ENCODE measurements at places on chromosomes 1 and 21. TPM values are rescaled to one million over a fixed set of nuclear protein-coding genes. Genes with fewer than 3 reads are reported as not detected.

GRCh38 chr1:40806731-40807695, 23.4 kb downstream of the KCNQ4 start:
- DNase-seq = no peak

DNA sequence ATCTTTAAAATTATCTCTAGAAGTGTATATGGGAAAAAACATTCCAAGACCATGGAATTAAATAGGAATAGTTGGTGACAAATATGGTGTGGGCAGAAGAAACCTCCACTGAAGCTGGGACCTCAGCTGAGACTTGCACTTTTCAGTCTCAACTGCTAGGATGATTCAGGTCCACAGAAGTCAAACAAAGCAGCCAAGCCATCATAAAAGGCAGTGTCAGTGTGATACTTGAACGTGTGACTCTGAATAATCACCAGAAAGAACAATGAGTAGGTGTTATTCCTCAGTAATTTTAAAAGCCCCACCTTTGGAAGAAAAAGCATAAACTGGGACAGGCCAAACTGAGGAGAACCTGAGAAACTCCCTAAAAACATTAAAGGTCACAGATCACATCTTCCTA, 90.7 kb downstream of the ZNF281 start:
- DNase-seq = no peak

DNA sequence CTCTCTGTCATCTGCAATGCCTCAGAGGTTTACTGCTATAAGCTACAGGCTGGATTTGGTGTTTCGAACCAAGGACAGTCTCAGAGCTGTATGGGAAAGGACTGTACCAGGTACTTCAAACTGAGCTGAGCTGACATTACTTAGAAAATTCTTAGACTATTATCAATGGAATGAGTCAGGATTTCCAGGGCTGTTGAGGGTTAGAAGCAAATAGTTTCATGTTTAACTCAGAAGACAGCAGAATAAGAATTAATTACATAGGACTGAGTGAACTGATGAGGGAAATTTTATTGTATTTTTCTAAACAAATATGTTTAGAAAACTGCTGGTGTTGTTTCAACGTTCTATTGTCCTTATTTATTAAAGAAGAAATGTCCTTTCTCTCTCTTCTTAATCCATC, 74.3 kb upstream of the CAPZB start:
- DNase-seq = no peak

GRCh38 chr1:88060750-88061491, 623.2 kb upstream of the PKN2 start:
- no peak for DNase-seq

DNA sequence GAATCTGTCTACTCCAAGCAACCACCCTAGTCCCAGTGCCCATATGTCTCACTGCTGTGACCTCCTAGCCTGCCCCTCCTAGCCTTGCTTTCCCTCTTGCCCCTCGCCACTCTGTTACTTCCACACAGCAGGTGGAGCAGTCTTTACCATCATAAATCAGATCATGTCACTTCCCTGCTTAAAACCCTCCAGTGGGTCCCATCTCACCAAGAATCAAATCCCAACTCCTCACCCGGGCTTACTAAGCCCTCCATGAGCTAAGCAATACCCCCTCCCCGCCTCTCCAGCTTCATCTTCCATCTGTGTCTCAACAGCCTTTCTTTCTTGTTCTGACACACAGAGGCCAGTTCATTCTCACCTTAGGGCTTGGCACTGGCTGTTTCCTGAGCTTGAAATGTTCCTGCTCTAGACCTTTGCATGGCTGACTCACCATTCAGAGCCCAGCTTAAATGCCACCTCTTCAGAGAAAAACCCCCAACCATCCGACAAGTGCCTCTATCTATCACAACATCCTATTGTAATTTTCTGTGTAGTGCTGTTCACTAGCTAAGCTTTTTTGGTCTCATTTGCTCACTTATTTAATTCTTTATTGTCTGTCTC, 22.3 kb downstream of the KNCN start:
- DNase-seq = no peak

- DNase-seq = no peak
Observed at GRCh38 chr1:217718873-217719272, 87.7 kb downstream of the SPATA17 start.

DNA sequence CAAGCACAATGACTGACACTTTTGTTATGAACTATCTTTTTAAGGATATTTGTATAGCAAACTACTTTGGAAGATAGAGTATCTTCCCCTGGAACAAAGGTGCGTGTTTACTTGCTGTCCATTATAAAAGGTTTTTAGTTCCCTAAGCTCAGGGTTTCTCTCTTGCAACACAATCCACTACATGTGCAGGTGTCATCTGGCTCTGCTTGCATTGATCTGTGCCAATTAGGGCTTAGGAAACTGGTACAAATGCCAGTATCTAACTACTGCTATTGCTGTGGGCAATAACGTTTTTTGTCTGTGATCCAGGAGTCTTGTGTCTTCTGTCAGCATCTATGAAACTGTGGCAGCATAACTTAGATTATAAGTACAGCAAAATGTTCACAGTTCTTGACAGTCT, 68.3 kb upstream of the ABCD3 start:
- DNase-seq = no peak

- DNase-seq = no peak
Observed at GRCh38 chr1:5570931-5571330, 421.3 kb downstream of the NPHP4 start.

GRCh38 chr1:16612332-16613172, 812 bp downstream of the NBPF1 start:
- peak; percentile 90 for DNase-seq

- no peak for DNase-seq
Observed at GRCh38 chr1:53554592-53555305, 95.5 kb downstream of the DMRTB1 start.

DNA sequence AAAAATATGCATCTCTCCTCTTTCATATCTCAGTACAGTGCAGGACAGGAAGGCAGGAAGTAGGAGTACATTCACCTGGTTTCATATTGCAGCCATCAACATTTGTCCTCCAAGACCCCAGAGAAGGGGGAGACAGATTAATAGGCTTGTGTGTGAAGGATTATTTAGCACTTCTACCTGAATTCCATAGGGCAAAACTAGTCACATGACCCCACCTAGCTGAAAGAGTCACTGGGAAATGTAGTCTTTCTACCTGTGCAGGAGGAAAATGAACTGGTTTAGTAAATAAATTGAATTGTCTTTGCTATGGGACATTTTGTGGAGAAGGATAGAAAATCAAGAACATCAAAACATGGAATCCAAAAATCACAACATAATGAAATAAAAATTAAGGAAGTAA, 13.9 kb upstream of the TRIM33 start:
- no peak for DNase-seq

DNA sequence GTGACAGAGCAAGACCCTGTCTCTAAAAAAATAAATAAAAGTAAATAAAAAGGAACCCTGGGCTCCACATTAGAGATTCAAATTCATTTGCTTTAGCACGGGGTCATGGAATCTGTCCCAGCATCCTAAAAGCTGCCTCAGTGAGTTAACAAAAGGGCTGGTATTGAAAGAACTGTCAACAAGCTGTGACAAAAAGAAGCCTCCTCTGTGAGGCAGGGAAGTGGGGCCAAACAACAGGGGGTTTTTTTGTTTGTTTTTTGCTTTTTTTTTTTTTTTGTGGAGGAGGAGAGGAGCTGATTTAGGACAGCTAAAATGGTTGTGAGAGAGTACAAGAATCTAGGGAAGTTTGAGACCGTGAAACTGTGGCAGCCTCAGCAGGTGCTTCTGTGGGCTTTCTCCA, 115.7 kb downstream of the LIPI start:
- no peak for DNase-seq

DNA sequence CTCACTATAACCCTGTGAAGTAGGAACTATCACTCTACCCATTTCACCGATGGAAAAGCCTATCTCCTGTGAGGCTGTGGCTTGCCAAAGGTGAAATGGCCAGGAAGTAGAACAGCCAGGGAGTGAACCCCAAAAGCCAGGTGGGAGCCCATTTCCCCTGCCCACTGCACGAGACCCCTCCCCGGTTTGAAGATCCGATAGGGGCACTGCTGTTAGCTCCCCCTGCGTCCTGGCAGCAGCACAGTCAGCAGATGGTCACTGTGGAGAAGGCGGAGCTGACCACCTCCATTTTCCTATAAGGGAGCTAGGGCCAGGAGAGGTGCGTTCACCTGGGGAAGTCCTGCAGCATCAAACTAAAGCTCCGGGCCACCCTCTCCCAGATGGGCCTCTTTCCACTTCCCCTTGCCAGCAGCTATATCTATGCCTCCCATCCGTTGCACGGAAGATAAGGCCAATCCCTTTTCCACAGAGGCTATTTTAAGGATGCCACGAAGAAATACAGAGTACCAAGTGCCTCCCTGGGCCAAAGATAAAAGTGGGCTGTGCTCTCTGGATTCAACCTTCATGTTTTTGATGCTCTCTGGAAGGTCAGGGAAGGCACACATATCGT, 7.8 kb downstream of the ERG start:
- DNase-seq = no peak

GRCh38 chr21:39118604-39119215, 64.5 kb downstream of the PSMG1 start:
- DNase-seq = no peak

GRCh38 chr1:32376199-32376598, 13.9 kb downstream of the TSSK3 start:
- DNase-seq = no peak

DNA sequence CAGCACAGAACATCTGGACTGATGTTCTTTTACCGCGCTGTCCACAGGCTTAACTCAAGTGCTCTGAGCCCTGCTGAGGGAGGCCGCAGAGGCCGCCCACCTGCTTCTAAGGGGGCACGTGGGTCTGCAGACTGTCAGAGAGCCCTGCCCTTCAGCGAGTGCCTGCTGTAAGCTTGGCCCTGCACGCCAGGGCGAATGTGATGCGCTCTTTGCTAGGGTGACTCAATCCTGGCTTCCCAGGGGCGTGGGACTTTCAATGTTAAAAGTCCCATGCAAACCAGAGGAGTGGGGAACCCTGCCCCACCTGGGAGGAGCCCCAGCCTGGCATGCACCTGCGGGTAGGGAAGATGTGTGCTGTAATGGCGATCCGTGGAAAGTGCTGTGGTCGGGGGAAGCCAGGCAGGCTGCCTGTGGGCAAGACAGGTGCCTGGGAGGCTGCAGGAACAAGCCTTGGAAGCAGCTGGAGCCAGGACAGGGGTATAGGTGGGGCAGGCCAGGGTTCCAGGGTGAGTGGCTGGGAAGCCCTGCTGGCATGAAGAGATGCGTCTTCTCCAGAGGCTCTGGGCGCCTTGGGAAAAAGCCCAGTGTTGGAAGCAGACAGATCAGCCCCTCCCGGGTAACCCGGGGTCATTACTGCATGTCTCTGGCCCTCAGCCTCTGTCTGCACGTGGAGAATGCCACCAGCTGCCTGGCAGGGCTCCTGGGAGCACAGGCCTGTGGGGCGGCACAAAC, 594 bp upstream of the PANK4 start:
- no peak for DNase-seq

GRCh38 chr1:71081697-71082080, 854 bp upstream of the ZRANB2 start:
- peak; percentile 47 for DNase-seq

DNA sequence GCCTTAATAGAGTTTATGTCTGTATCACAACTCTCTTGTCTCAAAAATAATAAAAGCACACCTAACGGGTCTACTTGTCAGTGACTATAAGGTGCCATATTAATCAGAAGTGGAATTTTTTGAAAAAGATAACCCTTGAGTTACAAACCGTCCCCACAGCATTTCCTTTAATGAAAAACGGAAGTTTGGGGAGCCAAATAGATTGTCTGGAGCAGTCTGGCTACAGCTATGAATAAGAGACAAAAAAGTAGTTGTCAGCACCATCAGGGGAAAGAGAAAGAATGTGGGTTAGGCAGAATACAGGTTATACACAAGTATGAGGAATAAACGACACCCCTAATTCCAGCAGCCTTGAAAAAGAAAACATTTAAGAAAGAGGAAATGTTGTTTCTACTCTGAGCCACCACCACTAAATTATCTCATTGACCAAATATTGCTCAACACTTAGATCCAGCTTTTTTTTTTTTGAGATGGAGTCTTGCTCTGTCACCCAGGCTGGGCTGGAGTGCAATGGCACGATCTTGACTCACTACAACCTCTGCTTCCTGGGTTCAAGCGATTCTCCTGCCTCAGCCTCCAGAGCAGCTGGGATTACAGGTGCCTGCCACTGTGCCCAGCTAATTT, 29.4 kb upstream of the USP24 start:
- no peak for DNase-seq

DNA sequence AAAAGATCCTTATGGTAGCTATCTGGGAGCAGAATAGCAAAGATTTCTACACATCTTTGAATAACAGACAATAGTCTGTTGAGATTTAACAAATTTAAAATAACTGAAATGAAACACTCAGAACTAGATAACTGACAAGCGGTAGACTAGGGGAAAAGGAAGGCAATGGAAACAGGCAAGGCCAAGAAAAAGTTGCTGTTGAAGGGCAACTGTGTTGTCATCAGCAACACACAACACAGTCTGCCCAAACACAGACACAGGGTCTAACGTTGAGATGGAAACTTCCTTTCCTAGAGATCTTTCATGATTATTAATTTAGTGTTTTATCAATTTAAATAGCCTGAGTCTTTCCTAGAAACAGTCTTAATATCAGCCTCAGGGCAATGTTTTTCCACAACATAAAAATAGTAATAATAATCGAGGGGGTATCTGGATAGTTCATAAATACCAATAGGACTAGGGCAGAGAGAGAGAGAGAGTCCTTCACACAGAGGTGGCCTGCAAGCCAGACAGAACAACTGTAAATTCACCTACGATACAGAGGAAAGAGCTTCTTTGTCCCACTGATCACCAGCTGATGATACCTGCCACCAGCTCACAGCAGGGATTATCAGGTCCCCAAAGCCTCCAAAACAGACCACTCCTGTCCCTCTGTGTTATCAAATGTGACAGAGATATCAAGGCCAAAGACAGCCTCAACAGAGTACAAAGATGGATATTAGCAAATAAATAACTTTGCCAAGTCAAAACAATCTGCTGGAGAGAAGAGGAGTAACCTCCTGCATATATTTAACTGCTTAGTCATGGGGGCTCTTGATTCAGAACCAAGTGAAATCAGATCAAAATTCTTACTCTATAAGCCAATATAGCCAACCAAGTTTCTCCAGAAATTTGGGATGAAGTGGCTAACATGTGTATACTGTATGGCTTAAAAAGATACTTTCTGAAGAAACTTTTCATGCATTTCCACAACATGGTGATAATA, 245.3 kb downstream of the SLC45A1 start:
- DNase-seq = no peak

The FAM167B gene
- 15.2 TPM for total RNA-seq

The CACNA1S gene
- not detected for total RNA-seq

The KISS1 gene
- not detected for total RNA-seq

The CFHR2 gene
- not detected for total RNA-seq

The ZNF695 gene
- 0.13 TPM for total RNA-seq

The VTCN1 gene
- total RNA-seq = not detected

The SLC1A7 gene
- 0.44 TPM for total RNA-seq

The SLAMF8 gene
- 15.2 TPM for total RNA-seq

The CFAP74 gene
- 2.6 TPM for total RNA-seq

The NBPF4 gene
- total RNA-seq = not detected

The OR10Z1 gene
- not detected for total RNA-seq

The MASP2 gene
- total RNA-seq = not detected
